ENCODE measurements at places on chromosomes 5 and 9.

DNA sequence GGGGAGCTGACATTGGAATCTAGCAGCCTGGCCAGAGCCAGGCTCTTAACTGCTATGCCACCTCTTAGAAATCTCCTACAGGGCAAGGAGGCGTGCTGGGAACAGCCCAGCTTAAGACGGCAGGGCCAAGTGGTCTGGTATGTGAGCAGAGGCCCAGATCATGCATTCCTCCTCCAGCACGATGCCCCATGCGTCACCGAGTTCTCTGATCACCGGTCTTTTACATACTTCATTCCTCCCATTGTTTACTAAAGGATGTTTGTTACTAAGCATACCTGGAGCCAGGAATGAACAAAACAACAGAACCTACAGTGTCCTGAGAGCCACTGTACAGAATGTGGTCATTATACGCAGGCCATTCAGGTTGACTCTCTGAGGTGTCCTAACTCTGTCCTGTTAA is 73.8 kb downstream of the TRIO start:
- DNase-seq = no peak

DNA sequence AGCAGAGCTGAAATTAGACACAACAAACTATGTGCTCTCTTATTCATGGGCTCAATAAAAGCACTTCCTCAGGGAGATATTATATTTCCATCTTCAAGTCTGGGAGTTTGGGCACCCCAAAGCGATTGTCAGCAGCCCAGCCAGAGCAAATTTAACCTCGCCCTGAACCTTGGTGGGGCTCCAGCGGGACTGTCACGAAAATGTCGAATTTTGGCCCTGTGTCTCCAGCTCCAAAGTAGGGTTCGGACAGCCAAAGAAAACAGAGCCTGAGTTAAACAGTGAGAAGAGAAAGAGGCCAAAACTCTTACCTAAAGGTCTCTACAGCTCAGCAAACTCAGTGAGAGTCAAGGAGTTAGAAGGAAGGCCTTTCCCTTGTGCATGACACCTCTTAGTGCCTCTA is 432.9 kb downstream of the SPATA31D1 start:
- no peak for DNase-seq

DNA sequence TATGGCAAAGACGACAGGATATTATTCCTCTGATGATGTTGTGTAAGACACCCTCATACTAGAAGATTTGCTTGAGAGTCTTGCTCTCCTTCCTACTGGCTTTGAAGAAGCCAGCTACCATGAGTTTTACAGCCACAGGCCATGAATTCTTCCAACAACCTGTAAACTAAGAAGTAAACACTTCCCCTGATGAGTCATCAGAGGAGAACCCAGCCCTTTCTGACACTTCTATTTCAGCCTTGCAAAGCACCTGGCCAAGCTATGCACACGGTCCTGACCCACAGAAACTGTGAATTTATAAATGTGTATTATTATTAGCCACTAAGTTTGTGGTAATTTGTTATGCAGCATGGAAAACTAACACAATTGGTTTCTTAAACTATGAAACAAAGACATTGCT is 288.8 kb upstream of the ADAMTSL1 start:
- no peak for DNase-seq

- DNase-seq = no peak
Measured at GRCh38 chr5:169458221-169458620, 125.4 kb upstream of the SPDL1 start.

GRCh38 chr5:68382640-68383039 is 167.1 kb downstream of the PIK3R1 start:
- no peak for DNase-seq

DNA sequence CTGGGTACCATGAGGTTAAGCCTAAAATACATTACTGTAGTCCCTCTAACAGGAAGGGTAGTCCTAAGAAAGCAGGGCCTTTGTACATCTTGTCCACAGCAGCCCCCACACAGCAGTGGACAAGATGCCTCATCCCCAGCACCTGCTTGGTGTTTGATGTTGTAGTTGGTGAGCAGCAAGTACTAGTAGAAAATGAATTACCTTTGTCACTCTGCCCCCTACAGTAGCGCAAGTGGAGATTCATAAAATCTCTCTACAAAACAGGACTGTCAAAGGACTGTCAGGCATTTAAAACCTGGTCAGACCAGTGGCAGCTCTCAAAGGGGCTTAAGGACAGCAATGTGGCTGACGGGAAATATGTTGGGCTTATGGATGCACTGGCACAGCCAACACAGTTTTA is 122.5 kb downstream of the TMEM174 start:
- no peak for DNase-seq

DNA sequence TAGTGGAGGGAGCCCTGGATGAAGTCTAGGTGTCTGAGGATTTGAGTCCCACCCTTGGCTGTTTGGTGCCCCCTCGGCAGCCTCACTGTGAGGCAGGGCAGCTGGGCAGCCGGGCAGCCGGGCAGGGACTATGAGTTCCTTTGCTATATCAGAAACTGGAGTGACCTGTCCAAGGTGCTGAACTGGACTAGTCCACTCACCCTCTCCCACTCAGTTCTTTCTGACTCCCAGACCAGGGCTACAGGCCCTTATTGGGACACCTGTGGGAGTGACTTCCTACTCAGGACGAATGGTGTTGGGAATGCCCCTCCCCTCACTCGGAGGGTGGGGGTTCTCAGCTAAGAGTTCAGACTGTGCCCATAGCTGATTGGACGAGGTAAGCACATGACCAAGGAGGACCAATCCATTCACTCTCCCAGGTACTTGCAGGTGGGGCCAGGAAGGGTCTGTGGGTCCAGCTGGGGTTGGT is 34.1 kb upstream of the RAPGEF1 start:
- DNase-seq = peak; percentile 46

DNA sequence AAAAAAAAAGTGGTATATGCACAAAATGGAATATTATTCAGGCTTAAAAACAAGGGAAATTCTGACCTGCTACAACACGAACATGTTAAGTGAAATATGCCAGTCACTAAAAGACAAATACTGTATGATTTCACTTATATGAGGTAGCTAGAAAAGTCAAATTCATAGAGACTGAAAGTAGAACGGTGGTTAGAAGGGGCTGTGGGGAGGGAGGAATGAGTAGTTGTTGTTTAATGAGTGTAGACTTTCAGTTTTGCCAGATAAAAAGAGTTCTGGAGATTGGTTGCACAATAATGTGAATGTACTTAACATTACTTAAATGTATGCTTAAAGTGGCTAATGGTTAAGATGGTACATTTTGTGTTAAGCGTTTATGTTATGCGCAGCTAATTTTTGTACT is 79.5 kb upstream of the IL12B start:
- DNase-seq = no peak

- DNase-seq = peak; percentile 66
Measured at GRCh38 chr9:84862810-84863287, 193.3 kb downstream of the NTRK2 start.

GRCh38 chr5:109754319-109754718 is 64.6 kb downstream of the MAN2A1 start:
- no peak for DNase-seq

DNA sequence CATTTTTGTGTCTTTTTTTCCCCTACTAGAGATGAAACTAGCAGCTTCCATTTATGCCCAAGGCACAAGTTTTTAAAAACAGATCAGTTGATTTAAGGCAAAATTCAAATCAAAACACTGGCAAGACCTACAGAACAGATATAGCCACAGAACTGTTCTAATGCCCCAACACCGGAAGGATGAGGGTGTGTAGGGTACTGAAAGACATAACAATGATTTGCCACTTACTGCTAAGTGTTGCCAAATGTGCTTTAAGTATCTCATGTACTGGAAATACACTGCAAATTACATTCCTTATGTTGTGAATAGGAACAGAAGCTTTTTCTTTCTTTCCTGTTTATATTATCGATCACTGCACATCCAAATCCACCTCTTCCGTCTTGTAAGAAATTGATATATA is 189.0 kb downstream of the CETN3 start:
- no peak for DNase-seq

- no peak for DNase-seq
Measured at GRCh38 chr9:96158909-96159575, 142.9 kb downstream of the HSD17B3 start.

DNA sequence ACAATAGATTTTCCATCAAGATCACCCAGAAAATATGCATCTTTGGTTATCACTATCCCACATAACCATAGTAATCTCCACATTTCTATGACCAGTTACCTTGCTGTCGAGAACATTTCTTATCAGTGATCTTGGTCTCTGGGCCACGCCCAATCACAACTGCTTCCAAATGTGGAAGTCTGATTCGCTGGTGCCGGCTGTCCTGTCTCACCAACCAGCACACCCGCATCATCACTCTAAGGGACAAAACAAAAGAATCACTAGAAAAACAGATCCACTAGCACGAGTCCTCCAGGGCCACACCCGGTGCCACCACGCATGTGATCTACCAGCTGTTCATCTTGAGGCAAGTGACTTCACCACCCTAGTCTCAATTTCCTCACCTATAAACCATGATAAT is 11.8 kb downstream of the APTX start:
- peak; percentile 11 for DNase-seq

- DNase-seq = no peak
Measured at GRCh38 chr5:4740156-4740555, 400.0 kb upstream of the ADAMTS16 start.

- no peak for DNase-seq
Measured at GRCh38 chr9:134693011-134693410, 51.4 kb downstream of the COL5A1 start.

- DNase-seq = no peak
Measured at GRCh38 chr5:173468821-173469251, 140.6 kb upstream of the STC2 start.

GRCh38 chr9:11726659-11727058 is 966.5 kb upstream of the TYRP1 start:
- no peak for DNase-seq

- DNase-seq = no peak
Measured at GRCh38 chr5:107805824-107806223, 135.1 kb upstream of the EFNA5 start.

DNA sequence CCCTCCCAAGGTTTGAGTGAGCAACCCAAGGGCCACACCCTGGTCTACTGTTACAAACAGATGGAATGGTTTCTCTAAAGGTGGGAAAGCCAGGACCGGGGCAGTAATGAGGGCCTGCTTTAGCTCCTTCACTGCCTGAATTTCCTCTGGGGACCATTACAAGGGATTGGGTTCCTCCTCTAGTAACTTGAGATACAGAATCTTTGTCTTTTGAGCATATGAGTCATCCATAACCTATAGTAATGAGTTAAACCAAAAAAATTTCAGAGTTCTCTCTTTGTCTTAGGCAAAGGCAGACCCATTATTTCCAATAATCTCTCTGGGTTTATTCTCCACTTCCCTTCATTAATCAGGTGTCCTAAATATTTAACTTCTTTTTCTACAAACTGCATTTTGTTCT is 618.8 kb downstream of the HINT1 start:
- no peak for DNase-seq

DNA sequence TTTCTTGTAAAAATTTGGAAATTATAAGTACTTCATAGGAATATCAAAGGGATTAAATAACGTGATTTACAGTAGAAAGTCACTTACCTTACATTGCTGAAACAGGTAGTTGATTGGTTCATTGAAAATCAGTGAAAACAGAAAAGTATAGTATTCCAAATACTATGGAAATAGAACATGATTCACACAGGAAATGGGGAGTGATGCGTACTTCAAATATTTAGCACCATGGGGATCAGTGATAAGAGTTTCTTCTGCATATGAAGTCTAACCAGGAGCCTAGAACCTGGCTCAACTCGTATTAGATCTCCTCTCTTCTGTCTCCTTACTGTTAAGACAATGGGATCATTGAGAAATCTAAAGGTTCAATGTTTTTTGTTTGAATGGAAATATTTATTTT is 133.3 kb downstream of the FAM174A start:
- DNase-seq = peak; percentile 72

- DNase-seq = no peak
Measured at GRCh38 chr5:150413176-150413901, 629 bp upstream of the CD74 start.

GRCh38 chr5:8508231-8508630 is 639.3 kb downstream of the MTRR start:
- DNase-seq = peak; percentile 11

DNA sequence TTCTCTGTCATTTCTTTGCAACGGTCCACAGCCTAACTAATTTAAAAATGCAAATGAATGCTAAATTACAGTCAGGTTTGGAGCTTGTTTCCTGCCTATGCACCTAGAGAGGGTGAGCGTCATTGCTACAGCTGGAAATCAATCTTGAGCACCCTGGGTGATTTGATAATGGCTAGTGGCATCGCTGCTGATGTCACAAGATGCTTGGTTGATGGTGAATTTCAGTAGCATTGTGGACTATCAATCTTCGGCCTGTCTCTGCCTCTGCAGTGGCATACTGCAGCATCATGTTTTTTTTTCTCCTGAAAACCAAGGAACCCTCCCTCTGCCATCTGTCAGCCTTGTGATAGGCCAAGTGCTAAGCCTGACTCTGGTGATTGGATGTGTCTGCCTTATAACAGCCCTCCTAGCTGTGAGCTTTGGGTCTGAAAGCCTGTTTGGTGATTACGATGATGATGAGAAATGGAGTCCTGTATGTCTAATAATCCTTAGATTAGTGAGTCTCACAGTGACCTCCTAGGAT is 75.3 kb downstream of the NMUR2 start:
- DNase-seq = no peak

GRCh38 chr9:899440-900184 is 58.1 kb downstream of the DMRT1 start:
- DNase-seq = no peak

DNA sequence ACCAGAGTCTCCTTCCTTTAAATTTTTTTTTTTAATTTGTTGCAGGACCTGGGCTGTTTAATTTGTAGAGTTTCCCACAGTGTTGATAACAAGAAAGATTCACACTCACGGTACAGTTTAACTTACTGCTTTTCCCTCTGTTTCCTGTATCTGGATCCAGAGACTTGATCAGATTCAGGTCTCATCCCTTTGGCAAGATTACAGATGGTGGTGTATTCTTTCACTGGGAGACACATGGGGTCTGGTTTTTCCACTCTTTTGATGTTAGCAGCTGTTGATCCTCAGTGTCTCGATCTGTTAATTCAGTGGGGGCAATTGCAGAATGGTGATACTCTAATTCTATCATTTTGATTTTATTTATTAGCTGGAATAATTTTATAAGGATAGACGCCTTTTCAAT is 75.4 kb upstream of the TNFAIP8 start:
- DNase-seq = no peak

DNA sequence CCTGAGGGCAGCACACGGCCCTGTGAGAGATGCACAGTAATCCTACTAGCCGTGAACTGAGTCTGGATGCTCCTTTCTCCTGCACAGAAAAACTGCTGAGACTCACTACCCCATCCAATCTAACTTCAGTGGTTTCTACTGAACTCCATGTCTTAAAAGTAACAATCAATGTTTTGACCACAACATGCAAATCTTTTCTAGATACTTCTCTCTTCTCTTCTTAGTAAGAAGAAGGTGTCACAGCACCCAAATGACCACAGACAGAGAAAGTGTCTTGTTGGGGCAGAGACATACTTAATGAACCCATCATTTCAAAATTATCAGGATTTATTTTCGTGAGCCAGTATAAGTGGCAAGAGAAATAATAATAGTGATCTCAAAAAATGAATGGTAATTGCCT is 285.8 kb upstream of the MEF2C start:
- DNase-seq = no peak

DNA sequence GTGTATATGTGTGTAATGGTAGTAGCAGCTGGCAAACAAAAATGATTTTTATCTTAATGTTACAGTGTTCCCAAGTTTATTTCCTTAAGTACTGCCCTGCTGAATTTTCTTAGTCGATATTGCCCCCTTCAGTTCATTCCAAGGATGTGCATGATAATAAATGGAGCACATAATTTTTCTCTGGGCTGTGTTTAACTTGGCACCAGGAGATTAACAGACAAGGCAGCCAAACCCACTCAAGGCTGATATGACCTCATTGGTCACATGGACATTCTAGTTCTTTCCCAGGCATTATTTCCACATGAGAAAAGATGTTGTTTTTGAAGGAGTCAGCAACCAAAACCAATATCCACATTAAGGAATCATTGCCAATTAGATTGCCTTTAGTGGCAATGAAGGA is 61.8 kb downstream of the COX7C start:
- DNase-seq = peak; percentile 85

All from brain microvascular endothelial cell (primary cell).